ENCODE measurements at places on chromosomes 5 and 9. TPM values are rescaled to one million over a fixed set of nuclear protein-coding genes. Genes with fewer than 3 reads are reported as not detected.

Gene WNT8A
- total RNA-seq: not detected

Gene HNRNPAB
- total RNA-seq: 258 TPM

Gene CRB2
- not detected for total RNA-seq

Gene PHF24
- 0.18 TPM for total RNA-seq

Gene ERGIC1
- total RNA-seq: 50.0 TPM

Gene PCDHB12
- not detected for total RNA-seq

Gene AMACR
- total RNA-seq: 3.3 TPM

Gene IL13
- total RNA-seq: 5.5 TPM

GRCh38 chr5:76944638-76945037 is 8.2 kb upstream of the CRHBP start:
- DNase-seq: no peak

- no peak for DNase-seq
These were observed 65.4 kb downstream of the EGFLAM start for GRCh38 chr5:38323645-38324295.

DNA sequence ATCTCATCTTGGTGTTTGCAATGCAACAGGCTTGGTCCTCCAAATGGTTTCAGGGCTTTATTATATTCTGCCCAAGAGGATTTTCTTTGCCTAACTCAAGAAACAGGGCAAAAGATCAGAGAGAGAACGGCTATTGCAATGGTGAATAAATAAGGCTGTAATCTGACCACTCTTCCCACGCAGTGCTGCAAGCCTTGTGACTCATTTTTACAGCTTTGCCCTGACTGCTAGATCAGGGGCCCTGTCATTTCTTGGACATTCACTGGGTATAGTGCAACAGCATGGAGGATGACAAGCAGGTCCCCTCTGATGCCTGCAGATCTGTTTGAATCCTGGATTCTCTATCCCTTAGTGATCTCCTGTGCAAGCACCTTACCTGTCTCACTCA is 459.1 kb downstream of the EBF1 start:
- DNase-seq: no peak

DNA sequence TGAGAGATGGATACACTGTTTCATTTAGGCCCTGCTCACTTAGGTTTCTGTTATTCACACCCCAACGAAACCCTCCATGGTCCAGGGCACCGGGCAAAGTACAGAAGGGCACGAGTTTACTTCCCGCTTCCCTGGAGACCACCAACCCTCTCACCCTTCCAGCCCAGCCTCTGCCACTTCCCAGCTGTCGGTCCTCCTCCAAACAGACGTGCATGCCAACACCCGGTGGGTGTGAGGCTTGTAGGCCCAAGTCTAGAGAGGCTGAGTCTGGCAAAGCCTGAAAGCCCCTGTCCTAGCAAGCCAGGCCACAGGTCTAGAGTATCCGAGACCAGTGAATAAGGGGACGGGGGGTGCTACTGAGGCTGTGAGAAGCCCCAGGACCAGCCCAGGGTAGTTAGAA is 7.1 kb upstream of the FGFR4 start:
- no peak for DNase-seq

DNA sequence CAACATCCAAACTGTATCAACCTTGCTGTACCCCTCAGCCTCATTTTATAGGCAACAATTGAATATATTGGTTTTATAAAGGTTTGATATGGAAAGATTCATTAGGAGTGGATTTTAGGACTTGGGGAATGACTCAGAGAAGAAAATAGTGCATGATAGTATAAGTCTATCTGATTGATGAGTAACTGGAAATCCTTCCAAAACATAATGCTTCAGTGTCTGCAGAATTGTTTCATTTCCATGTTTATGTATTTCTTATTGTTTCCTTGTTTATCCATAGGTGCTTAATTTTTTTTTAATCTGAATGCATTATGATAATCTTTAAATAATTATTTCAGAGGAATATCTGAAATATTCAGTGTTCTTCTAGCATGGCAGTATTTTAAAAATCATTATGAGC is 12.6 kb downstream of the JAK2 start:
- DNase-seq: no peak

GRCh38 chr5:1050423-1051365 is 42.1 kb downstream of the NKD2 start:
- DNase-seq: no peak

- DNase-seq: peak; percentile 53
These were observed 7.5 kb downstream of the UNC5A start for GRCh38 chr5:176817841-176818377.

DNA sequence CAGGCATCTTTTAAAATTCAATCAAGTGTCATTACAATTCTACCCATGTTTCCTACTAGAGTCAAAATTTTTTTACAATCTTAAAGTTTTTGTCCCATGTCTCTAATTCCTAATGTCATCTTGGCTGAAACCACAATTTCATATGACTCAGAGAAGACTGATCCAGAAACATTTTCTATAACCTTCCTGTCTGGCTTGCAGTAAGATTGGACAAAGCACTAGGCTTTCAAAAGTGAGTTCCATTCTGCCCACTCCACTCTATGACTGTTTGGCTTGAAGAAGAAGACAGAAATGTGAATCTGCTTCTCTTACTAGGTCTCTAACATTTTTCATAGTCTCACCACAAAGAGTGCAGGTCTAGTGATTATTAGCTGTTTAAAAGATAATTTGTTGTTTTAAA is 88.8 kb downstream of the NR3C1 start:
- DNase-seq: no peak

- DNase-seq: peak; percentile 38
These were observed 5.2 kb downstream of the LRRTM2 start for GRCh38 chr5:138869763-138870500.

DNA sequence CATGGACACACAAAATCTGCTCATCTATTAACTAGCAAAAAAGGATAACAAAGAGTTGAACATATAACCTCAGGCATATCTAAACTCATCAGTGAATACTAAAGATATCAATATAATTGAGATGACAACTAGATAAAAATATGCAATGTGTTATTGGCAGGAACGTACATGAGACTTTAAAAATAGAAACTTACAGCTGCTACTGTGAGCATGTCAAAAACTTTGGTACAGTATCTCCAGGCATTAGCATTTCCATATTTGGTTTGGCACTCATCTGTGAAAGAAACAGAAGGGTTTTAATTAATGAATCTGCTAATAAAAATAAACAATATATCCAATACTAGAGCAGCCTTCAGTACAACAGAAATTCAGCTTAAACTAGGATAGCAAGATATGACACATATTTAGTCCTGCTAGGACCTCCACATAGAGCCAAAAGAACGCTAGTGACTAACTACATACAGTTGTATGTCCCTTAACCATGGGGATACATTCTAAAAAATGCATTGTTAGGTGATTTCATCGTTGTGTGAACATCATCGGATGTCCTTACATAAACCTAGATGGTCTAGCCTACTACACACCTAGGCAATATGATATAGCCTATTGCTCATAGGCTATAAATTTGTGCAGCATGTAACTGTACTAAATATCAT is 10.5 kb upstream of the SCAI start:
- DNase-seq: no peak

- peak; percentile 72 for DNase-seq
These were observed 14.9 kb downstream of the SPAAR start for GRCh38 chr9:35923927-35924763.

DNA sequence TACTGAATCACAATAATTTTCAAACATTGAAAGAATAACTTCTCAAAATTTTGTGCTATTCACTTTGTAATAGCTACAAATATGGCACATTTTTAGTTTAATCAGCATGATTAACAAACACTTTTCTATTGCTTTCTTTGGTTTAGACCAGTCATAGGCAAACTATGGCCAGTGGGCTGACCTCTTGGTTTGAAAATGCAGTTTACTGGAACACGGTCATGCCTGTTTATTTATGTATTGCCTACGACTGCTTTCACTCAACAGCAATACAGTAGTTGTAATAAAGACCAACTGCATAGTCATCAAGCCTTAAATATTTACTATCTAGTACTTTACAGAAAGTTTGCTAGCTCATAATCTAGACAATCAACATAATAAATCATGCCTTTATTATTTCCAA is 810.8 kb downstream of the TLE1 start:
- DNase-seq: no peak

GRCh38 chr5:29208024-29208423 is 1985.5 kb upstream of the CDH6 start:
- DNase-seq: no peak

DNA sequence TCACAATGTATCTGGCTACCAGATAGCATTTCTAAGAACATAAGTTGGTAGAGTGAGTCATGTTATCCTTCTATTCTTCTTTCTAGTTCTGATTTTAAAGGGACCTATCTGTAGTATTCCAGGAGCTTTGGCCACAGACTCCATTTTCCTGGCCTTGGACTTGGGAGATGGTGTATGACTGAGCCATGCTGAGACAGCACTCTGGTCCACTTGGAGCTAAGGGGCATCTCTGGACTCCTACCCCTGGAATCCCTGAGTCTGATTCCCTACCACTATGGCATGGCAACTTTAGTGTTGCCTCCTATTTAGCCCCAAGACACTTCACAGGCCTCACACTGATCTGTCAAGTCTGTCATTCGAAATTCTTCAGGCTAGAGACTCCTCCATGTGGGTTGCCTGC is 58.8 kb downstream of the BAAT start:
- no peak for DNase-seq

GRCh38 chr5:60161340-60161934 is 267.9 kb upstream of the PDE4D start:
- no peak for DNase-seq

DNA sequence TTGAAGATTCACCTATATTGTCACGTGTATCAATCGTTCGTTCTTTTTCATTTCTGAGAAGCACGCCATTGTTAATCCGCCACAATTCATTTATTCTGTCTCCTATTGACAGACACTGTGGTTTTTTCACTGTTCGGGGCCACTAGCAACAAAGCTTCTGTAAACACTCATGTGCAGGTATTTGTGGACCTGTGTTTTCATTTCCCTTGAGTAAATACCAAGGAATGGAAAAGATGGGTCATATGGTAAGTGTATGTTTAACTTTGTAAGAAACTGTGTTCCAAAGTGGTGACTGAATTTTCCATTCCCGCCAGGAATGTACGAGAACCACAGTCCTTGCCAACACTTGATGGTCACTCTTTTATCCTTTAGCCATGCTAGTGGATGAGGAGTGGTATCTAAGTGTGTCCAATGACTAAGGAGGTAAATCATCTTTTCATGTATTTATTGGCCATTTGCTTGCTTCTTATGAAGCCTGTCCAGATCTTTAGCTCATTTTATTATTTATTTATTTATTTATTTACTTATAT is 10.7 kb downstream of the ABO start:
- DNase-seq: no peak

- DNase-seq: no peak
These were observed 46.5 kb downstream of the EFNA5 start for GRCh38 chr5:107624235-107624634.

DNA sequence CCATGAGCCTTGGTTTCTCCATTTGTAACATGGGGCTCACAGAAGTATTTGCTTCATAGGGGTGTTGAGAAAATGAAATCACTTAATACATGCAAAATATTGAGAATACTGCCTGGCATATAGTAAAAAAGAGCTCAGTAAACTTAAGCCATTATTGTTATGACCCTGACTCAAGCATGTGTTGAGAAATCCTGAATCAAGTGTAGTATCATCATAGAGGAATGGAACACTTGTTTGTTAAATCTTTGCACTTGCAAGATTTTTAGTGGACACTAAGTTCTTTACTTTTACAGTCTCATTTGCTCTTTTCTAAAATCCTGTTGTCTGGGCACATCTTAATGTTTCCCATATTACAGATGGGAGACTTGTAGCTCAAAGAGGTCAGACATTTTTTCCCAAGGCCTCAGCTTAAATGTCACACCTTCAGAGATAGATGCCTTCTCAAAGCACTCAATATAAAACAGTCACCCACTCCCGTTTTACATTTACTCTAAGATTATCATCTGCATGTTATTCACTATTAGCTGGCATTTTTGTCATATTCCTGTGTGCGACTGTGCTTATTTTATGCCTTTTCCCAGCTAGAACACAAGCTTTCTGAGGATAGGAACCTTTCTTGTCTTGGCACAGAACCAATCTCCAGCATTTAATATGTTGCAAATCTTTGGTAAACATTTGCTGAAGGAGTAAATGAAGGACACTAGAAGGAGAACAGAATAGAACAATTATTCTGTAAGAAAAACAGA is 250.0 kb upstream of the TNC start:
- DNase-seq: no peak

DNA sequence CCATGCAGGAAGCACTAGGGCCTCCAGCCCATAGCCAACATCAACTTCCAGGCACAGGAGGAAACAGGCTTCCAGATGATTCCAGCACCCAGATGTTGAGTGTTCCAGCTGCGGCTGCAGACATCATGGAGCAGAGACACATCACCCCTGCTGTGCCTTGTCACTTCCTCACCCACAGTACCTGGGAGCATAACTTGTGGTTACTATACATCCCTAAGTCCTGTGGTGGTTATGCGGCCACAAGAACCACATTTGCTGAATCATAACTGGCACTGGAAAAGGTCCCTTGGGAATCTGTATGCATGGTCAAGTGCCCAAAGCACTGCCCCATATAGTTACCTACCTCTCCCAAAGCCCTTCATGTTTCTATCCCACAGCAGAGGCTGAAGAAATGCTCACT is 56.6 kb downstream of the WHRN start:
- no peak for DNase-seq

- no peak for DNase-seq
These were observed 23.6 kb upstream of the FIBCD1 start for GRCh38 chr9:130962418-130963316.

GRCh38 chr9:136965771-136966484 is 11.4 kb upstream of the PTGDS start:
- peak; percentile 42 for DNase-seq

DNA sequence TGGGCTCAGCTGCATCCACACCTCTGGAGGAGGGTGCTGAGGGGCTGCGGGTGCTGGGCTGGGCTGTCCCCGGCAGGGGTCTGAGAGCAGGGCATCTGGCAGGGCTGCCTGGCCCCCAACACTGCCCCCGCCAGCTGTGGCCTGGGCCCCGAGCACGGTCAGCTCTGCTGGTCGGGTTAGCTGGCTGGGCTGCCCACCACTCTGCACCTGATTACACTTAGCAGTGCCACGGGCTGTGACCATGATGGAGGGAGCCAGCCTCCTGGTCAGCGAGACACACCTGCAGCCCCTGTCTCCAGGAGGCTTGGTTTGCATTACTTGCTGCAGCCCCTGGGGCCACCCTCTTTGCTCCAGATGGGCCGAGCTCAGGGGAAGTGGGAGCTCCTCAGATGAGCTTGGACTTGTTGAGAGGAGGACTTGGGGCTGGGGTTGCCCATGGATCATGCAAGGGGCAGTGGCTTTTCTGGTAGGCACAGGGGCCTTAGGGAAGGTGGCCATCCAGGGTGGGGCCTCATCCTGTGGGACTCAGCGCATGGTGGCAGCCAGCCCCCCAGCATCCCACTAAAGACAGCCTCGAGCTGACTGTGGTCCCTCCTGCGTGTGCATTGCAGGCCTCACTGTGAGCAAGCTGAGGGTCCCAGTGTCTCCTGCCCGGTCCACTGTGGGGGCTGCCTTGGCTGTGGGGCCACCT is 132.0 kb upstream of the FAM120A start:
- no peak for DNase-seq

DNA sequence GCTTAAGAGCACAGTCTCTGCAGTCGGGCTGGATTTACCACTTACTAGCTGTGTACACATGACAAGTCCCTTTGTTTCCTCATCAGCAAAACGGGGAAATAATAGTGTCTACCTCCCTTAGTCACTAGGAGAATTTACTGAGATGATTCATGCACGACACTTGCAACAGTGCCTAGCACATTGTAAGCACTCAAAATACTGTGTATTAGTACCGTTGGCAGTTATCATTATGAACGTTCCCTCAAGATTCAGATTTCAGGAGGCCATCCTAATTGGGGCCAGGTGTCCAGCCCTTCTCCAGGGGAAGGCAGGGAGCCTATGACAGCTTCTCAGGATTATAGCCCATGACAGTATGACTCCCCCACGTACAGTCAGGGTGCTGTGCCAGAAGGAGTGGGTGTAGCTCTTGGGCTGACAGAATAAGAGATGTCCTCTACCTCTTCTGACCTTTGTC is 164.3 kb downstream of the DOCK2 start:
- DNase-seq: peak; percentile 16
